Stimulated activated CD8-positive, alpha-beta memory T cell treated with anti-CD3 and anti-CD28 coated beads, Interleukin-2, amount 100 ng/mL, for 48 hours (primary cell): ENCODE measurements at places on chromosomes 6 and 20.

DNA sequence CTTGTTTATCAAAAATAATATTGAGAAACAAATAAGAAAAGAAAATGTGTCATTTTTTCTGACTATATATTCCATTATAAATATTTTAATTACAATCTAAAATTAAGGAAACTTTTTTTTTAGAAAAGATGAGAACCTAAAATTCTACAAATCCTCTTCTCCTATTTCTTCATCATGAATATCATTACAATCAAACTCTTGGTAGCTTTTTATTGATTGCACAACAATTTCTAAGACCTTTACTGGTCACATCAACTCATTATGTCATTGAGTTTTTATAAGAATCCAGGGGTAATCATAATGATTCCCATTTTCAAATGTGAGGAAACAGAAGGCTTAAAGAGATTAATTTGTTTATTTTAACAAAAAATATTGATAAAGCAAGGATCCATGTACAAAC lies 841.0 kb downstream of the FRK start:
- DNase-seq: no peak

DNA sequence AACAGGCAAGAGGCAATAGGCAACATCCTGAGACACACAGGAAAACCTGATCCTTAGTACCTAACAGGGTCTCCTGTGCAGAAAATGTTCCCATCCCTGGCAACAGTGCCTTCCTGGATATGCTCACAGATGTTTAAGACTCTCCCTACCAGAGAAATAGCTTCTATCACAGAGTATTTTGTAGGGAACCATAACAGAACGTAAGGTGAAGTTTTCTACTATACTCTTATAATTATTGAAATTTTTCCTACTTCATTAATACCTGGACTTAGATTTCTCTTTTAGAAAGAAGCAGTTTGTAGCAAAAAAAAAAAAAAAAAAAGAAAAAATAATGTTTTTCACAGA lies 33.5 kb upstream of the LGSN start:
- DNase-seq: no peak

DNA sequence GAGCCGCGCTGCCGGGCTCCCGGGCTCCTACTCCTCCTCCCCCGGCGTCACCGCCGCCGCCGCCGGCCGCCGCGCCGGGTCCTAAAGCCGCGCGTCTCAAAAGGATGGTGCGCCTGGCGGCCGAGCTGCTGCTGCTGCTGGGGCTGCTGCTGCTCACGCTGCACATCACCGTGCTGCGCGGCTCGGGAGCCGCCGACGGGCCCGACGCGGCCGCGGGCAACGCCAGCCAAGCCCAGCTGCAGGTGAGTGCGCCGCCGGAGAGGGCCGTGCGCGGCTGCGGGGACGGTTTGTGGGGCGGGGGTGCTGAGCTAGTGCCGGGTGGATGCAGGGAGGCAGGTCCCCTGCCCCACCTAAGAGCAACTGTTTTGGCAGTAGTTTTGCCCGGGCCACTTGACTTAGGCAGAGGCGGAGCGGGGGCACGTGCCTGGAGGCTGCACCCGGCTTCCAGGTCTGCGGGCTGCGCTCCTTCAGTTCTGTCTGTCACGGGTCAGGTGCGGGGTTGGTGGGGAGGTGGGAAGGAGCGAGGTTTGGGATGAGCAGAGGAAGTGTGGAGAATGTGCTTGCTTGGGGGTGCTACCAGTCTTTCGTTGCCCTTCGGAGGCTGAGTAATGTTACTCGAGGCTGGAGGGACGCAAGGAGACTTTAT lies 722 bp downstream of the ISM1 start:
- DNase-seq: peak; percentile 52

DNA sequence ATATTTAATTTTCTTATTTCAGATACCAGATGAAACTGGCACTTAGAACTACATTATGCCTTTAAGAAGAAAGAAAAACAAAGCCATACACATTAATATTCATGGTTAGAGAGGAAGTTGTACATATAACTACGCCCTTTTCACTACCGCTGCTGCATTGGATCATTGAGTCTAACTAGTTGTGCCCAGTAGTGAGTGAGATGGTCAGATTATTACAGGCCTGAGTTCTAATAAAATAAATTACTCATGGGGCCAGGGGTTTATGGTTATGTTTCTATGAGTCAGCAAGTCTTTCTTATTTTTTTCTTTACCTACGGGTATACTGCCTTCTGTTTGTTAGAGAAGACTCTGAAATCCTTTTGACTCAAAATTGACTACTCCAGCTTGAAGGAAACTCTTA lies 11.5 kb downstream of the RIOK1 start:
- no peak for DNase-seq

DNA sequence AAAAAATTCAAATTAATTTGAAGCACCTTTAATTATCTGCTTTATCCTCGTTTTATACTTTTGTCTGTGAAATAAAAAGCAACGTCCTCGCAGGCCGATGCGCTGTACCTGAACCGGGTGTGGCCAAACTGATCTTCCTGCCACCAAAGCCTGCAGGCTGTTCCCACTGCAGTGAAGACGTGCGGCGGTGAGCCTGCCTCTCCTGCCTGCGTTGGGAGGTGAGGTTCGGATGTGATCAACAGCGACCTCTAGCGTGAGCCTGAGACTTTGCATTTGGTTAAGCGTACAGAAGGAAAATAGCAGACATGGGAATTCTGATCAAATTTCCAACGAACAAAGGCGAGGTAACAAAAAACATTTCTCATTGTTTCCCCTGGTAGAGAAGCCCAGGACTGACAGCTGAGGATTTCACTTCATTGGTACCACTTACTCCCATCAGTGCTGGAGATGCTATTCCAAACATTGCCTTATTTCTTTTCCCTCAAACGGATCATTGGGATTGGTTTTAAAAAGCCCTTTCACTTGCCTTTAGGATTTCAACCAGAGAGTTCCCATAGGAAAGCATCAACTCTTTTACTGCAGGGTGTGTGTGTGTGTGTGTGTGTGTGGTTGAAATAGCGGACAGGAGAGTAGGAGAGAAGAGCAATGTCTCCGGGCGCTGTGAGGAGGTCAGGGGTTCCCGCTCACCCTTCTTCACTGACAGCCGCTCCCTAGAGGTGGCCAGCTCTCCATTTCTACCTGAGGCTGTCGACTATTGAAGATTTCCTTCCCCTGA lies 56.6 kb upstream of the CCN6 start:
- DNase-seq: peak; percentile 63

DNA sequence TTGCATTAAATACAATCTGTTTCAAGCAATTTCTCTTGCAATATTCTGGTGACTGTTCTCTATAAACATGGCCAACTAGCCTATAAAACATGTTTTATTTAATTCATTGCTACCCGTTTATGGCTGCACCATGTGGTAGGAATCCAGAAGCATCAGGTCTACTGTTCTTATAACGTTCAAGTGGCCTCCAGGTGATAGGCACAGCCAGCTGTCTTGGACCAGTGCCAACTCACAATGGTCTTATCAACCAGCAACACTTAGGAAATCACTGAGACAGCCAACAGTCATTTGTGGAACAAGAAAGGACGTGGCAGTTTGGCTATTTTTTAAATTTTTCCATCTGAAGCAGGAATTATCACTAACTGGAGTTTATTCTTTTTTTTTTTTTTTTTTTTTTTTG lies 193.6 kb downstream of the NKAIN2 start:
- no peak for DNase-seq

GRCh38 chr6:120569714-120570113 lies 764.6 kb downstream of the TBC1D32 start:
- DNase-seq: no peak

GRCh38 chr6:37218511-37218910 lies 39.1 kb upstream of the TBC1D22B start:
- no peak for DNase-seq

DNA sequence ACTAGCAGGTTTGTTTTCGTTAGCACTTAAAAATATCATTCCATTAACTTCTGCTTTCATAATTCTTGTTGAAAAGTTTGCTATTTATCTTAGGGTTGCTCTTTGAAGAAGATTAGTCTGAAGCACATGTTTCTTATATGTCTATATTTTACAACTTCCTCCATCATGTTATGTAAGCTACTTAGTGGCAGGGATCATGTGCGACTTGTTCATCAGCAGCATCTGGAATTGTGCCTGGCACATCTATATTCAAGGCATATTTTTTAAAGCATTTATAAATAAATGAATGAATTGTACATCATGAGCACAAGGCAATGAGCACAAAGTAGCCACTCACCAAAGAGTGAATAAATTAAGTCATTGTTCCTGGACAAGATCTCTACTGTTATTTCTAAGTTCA lies 187.2 kb upstream of the COL21A1 start:
- no peak for DNase-seq

- DNase-seq: no peak
Measured at GRCh38 chr20:4956200-4956810, 45.0 kb downstream of the SLC23A2 start.

GRCh38 chr20:59120491-59120890 lies 43.1 kb upstream of the ZNF831 start:
- no peak for DNase-seq

DNA sequence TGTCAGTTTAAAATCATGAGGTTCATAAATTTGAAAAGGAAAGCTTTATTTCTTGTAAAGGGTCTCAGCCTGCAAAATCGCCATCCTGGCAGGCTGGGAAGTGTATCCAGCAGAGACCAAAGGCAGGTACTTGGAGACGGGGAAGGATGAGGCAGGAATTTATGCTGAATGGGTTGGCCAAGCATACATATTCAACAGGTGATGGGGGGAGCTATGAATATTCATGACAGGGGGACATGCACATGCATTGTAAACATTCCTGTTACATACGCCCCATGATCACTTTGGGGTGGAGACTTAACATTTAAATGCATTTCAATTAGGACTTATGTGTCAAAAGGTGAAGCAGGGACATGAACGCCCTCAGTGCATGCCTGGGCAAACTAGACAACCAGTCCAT lies 9.8 kb upstream of the SLC22A1 start:
- no peak for DNase-seq

DNA sequence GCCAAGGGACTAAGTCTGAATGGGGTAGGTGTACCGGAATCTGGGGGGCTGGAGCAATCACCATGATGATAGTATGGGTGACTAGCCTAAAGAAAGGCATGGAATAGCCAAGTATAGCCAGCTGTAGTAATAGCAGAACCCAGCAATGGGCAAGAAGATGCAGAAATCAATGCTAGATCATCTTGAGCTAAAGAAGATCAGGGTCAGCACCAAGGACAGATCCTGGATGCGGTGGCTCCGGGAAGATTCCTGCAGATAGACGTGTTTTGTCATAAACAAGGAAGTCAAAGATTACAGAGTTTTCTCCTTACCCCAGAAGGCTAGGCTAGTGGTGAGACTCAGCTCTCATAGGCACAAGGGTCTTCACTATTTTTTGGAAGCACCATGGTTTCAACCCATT lies 561.6 kb upstream of the CHD6 start:
- DNase-seq: no peak

- no peak for DNase-seq
Measured at GRCh38 chr20:6679086-6679485, 88.4 kb upstream of the BMP2 start.

DNA sequence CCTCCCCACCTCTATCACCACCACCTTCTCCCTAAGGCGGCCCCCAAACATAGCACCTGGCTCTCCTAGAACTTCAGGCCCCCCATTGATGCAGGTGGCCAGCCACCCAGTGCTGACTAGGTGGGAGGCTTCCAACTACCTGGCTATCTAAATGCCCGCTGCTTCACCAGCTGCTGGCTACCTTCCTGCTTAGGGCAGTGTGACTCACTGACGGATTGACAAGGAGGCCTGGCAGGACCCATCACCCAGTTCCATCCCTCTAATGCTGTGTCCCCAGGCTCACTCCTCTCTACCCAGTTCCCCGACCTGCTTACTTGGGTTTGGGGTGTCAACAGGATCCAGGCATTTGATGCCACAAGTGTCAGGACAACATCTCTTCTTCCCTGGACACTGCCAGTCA lies 1.1 kb downstream of the SLPI start:
- no peak for DNase-seq

- no peak for DNase-seq
Measured at GRCh38 chr6:46704562-46704961, 16.9 kb downstream of the TDRD6 start.

GRCh38 chr20:4261333-4262284 lies 246.3 kb upstream of the RNF24 start:
- no peak for DNase-seq

DNA sequence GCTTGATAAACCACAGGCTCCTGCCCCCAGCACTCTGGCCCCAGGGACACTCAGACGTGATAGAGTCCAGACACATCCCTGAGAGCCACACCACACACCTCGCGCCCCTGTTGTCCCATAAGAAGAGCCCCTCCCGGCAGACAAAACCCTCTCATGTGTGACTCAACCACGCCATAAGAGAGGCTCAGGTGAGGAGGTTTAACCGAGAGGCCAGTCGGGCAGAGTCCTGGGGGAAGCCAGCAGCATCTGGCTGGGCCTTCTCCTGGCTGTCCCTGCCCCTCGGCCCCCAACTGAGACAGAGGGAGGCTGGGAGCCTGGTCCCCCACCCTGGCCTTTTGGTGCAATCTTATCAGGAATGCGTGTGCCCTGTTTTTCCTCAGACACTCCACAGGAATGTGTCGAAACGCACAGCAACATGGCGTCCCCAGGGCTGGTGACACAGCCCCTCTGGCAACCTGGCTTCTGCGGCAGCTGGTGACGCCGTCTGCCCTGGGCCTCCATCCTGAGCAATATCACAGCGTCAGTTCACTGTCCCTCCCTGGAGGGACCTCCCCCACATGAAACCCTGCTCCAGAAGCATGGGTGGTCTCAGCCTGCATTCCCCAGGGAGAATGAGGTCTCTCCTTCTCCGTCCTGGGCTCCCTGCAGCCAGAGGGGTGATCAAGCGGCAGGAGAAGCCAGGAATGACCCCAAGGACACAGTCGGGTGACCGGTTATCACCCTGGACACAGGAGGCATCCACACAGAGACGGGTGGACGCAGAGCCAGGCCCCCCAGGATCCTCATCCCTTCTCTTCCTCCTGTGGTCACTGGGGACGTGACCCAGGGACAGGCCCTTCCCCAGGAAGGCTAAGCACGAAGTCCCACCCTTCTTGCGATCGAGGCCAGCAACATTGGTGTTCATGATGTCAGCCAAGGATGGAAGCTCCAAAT lies 156.6 kb upstream of the AFDN start:
- no peak for DNase-seq

DNA sequence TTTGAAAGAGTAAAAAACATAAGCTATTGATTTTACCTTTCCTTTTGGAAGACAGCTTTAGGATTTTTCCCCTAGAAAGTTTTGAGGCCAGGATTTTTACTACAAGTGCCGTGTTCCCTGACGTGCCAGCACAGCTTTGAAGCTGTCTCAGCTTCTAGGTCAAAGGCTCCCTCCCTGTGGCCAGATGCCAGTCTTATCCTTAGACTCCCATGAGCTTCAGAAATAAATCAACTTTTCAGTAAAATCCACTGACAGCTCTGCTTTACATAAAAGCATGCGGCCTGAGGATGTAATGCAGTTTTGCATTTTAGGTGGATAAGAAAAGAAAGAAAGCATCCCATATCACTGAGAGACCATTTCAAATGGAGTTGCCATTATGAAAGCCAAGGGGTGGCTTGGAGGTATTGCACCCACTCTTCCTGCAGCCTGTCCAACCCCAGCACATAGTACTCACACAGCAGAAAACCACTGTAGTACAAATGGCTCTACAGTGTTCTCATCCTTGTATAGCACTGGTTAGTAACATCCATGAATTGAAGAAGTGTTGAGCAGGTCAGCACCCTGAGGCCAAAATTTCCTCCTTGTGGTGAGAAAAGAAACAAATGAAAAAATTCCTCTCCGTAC lies 15.2 kb upstream of the ATXN1 start:
- no peak for DNase-seq
